ENCODE measurements at places on chromosomes 16 and 17. TPM values are rescaled to one million over a fixed set of nuclear protein-coding genes. Genes with fewer than 3 reads are reported as not detected.

DNA sequence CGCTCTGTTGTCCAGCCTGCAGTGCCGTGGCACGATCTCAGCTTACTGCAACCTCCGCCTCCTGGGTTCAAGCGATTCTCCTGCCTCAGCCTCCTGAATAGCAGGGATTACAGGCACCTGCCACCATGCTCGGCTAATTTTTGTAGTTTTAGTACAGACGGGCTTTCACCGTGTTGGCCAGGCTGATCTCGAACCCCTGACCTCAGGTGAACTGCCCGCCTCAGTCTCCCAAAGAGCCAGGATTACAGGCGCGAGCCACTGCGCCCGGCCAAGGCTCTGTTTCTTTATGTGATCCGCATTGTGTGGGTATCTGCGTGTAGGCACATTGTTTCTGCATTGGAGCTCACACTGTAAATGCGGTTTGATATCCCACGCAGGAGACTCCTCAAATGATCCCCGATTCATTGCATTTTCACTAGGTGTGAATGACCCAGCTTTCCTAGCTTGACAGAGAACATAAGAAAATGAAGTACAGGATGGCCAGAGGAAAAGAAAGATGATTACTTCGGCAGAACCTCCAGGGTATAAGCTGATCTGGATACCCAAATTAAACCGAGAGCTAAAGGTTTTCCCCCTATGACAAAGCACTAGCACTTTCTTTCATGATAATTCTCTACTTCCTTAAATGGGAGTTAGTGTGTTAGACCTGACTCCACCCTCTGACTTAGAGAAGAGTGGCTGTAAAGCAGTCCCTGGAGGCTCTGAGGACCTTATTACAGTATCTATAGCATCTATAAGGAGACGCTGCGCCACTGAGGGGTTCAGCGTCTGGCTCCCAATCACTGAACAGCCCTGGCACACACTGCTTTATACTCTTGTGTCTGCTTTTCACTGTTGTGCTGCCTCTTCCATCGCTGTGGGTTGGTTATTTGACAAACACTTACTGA is 17.3 kb downstream of the COTL1 start:
- H3K4me1 ChIP-seq, result peaks cover 42% of the 10 kb centered on the region
- no peak overlapping the region for H3K4me3 ChIP-seq
- no peak for DNase-seq
- peak overlapping the region; percentile 84 for H3K27ac ChIP-seq
- H3K36me3 ChIP-seq, result peaks cover 12% of the 10 kb centered on the region

DNA sequence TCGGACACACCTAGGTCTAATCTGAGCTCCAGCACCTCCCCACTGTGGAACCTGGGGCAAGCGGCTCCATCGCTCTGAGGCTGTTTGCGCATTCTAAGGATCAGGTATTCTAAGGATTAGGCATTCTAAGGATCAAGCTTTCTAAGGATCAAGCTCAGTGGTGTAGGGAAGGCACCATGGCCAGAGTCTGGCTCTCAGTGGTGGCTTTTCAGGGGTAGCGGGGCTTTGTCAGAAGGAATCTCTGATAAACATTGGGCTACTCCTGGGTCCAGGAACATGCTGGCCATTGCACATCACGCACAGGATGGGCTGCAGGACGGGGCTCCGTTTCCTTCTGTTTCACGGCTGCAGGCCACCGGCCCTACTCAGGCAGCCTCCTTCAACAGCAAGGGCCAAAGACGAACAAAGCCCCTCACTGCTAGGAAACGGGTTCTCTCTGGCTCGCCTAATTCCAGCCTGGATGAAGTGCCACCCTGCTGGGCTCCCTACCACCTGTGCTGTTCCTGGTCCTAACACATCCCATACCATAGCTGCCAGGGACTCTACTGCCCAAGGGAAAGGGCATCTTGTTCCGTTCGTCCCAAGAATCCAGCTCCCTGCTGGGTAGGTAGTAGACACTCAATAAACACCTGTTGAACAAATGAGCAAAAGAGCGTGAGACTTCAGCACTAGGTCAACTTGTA is 5.5 kb downstream of the C1QTNF1 start:
- DNase-seq, result no peak
- H3K27ac ChIP-seq, result no peak overlapping the region
- H3K4me1 ChIP-seq, result peaks cover 33% of the 10 kb centered on the region
- no peaks in the 10 kb centered on the region for H3K36me3 ChIP-seq
- H3K27me3 ChIP-seq, result peaks cover 12% of the 10 kb centered on the region
- no peak overlapping the region for H3K4me3 ChIP-seq

DNA sequence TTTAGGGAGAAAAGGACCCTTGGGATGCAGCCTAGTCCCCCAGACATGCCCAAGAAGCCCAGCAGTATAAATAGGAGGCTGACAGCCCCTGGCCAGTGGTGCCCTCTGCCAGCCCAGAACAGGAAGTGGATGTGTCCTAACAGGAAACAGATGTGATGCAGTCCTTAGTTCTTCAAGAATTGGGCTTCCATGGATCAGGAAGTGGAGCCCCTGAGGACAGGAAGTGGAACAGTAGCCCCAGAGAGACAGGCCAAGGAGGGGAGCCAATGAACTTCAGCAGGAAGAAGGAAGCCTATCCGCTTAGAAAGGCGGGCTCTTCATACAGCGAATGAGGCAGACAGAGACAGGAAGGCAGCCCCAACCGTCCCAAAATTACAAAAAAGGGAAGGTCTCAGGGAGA is 7.2 kb downstream of the CTF1 start:
- no peaks in the 10 kb centered on the region for H3K27me3 ChIP-seq
- H3K27ac ChIP-seq, result peak overlapping the region; percentile 85
- no peaks in the 10 kb centered on the region for H3K36me3 ChIP-seq
- no peak for DNase-seq

DNA sequence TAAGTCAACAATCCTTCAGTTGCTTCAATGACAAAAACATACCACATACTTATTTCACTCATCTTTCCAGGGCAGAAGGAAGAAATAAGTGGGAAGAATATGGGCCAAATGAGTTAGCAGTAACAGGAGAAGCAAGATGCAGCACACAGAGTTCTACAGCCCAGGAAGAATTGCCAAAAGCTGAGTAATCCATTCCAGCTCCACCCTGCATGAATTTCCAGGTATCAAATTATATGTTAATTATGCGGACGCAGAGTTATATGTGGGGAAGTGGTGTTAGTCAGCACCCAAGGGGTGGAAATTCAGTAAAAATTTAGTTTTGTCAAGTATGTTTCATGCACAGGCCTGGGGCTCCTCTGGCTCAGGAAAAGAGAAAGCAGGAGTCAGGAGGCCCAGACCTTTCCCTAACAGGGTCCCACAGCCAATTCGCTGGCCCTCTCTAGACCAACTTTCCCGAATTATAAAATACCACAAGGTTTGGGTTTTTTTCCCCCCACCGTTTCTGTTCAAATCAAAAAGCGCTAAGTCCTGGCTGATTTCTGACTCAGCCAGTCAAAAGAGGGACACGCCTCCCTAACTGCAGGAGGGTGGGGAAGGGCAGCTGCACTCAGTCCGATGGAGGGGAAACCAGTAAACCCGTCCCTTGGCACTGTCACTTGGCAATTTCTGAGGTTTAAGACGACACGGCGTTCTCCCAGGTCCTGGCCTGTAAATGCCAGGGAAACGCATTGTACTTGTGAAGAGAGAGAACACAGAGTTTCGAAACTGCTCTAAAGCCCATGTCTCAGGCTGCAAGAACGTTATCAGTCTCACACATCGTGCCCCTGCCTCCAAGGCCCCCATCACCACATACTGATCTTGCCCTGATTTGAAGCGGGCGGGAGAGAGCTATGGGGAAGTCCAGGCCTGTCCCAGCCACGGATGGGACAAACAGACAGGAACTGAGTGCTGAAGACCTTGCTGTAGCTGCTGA is 58.1 kb downstream of the ZFHX3 start:
- H3K36me3 ChIP-seq, result no peaks in the 10 kb centered on the region
- no peak overlapping the region for H3K4me3 ChIP-seq
- DNase-seq, result no peak

GRCh38 chr17:50056217-50056960 is 479 bp downstream of the ITGA3 start:
- H3K27ac ChIP-seq, result peak overlapping the region; percentile 83
- H3K27me3 ChIP-seq, result peaks cover 2% of the 10 kb centered on the region
- DNase-seq, result peak; percentile 62

DNA sequence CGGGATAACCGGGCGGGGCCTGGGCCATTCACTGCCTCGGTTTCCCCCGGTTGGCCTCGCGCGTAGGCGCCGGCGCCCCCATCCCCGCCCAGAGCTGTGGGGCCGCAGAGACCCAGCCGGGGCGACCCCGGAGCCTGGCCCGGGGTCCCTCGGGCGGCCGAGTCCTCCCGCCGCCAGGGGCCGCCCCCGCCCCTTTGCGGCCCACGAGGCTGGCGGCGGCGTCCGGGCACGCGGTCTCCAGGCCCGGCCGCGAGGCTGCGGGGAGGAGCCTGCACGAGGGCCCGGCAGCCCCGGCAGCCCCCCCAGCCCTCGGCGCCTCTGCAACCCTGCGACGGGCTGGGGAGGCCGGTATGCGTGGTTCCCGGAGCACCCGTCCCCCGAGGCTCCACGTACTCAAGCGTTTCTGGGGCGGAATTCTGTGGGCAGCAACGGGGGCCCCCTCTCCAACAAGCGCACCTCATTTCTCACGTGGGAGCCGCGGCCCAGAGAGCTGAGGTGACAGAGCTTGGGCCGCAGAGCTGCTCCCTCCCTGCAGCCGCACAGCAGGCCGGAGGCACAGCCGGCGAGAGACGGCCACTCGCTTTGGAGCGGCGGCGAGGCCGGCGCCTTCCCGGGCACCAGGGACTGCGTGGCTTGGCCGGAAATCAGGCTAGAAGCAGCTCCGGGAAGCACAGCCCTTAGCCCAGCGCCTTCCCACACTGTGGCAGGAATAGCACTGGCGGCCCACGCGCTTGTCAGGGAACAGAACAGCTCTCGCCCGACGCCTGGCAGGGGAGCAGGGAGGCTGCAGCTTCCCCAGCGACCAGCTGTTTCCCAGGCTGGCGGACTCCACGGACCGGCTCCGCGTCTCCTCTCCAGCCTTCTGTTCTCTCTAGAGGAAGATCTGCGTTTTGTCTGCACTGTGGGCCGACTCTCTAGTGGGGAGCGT is 867 bp upstream of the LIMD2 start:
- no peaks in the 10 kb centered on the region for H3K27me3 ChIP-seq
- H3K36me3 ChIP-seq, result peaks cover 4% of the 10 kb centered on the region
- peak overlapping the region; percentile 72 for H3K27ac ChIP-seq
- H3K4me3 ChIP-seq, result peak overlapping the region; percentile 65
- peaks cover 22% of the 10 kb centered on the region for H3K4me1 ChIP-seq

DNA sequence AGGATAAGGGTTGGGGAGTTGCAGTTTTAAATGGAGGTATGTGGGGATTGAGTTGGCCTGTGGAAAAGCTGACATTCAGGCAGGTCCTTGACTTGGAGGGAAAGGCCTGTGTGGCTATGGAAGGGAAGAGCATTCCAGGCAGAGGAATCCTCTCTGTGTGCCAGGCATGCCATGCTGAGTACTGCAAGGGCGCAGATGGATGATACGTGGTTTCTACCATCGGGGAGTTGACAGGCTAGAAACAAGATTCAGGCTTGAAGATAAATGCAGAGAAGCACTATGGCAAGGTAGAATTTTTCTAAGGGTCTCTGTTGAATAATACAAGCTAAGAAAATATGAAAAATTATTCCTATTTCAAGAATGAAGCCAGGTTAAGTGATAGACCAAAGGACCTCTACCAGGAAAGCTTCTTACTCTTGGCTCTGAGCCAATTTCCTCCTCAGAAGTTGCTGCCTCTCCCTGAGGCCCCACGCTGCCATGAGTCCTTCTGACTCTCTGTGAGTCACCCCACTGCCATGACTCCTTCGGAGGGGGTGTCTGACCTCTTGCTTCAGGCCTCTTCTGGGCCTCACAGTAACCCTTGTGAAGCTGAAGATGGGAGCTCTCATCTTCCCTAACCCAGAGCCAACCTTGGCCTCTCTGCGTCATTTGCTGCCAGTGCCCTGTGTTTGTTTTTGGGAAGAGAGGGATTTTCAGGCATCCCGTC is 75.8 kb downstream of the WNT3 start:
- peak overlapping the region; percentile 78 for H3K27ac ChIP-seq
- no peaks in the 10 kb centered on the region for H3K27me3 ChIP-seq
- DNase-seq, result no peak
- no peaks in the 10 kb centered on the region for H3K36me3 ChIP-seq

- no peak for DNase-seq
- no peaks in the 10 kb centered on the region for H3K4me1 ChIP-seq
- H3K27ac ChIP-seq, result no peak overlapping the region
- H3K27me3 ChIP-seq, result no peaks in the 10 kb centered on the region
Observed at GRCh38 chr16:1564325-1564724, 30.9 kb downstream of the TMEM204 start.

DNA sequence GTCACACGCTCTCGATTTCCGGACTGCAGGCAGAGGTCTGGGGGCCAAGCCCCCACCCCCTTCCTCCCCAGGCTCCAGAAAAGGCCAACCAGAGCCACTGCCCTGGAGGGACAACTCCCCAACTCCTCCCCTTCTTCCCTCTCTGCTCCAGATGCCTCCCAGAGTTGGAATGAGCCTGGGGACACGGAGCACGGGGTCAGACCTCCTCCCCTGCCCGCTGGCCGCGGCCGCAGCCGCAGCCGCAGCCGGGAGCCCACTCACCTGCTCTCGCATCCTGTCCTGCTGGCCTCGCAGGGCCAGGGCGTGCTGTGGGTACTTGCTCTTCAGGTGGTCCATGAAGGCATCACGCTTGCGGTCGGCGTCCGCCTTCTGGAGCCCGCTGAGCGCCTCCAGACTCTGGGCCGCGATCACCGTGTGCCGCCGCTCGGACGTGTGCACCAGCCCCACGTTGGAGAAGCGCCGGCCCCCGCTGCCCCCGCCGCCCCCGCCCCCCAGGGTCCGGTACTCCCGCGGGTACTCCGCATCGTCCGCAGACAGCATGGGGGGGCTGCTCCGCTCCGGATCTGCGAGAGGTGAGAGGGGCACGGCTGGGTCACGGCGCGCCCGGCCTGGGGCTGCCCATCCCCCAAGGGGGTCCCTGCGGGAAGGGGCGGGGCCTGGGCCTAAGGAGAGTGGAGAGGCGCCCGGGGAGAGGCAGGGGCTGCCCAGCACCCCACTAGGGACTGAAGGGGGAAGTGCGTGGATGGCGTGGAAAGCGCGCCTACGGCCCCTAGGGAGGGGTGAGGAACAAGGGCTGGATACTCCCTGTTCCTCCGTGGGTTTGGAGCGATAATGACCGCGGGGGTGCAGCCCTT is 27.3 kb downstream of the SRCIN1 start:
- no peak overlapping the region for H3K27ac ChIP-seq
- H3K36me3 ChIP-seq, result no peaks in the 10 kb centered on the region
- H3K27me3 ChIP-seq, result peaks cover 70% of the 10 kb centered on the region
- no peak for DNase-seq
- peak overlapping the region; percentile 33 for H3K4me3 ChIP-seq

- no peak for DNase-seq
- H3K4me1 ChIP-seq, result peaks cover 3% of the 10 kb centered on the region
- H3K27me3 ChIP-seq, result no peaks in the 10 kb centered on the region
- H3K4me3 ChIP-seq, result no peak overlapping the region
Observed at GRCh38 chr17:31596382-31597323, 205.2 kb downstream of the RAB11FIP4 start.

GRCh38 chr16:12341423-12341822 is 364.9 kb downstream of the SNX29 start:
- no peak overlapping the region for H3K27ac ChIP-seq
- DNase-seq, result no peak
- no peak overlapping the region for H3K4me3 ChIP-seq
- no peaks in the 10 kb centered on the region for H3K36me3 ChIP-seq
- peaks cover 4% of the 10 kb centered on the region for H3K27me3 ChIP-seq

GRCh38 chr17:72858826-72859495 is 233.5 kb downstream of the SLC39A11 start:
- no peak overlapping the region for H3K27ac ChIP-seq
- H3K4me1 ChIP-seq, result no peaks in the 10 kb centered on the region
- H3K36me3 ChIP-seq, result peaks cover 3% of the 10 kb centered on the region
- H3K27me3 ChIP-seq, result no peaks in the 10 kb centered on the region
- no peak overlapping the region for H3K4me3 ChIP-seq

The CTF1 gene
- total RNA-seq, result 10.3 TPM

The EXOC3L1 gene
- not detected for total RNA-seq

The USP6 gene
- 0.38 TPM for total RNA-seq

The GAS7 gene
- 44.0 TPM for total RNA-seq

The TRPV3 gene
- 3.6 TPM for total RNA-seq
